Sigmoid colon (tissue), 7 donors: ENCODE measurements at places on chromosomes 5 and 9. TPM values are rescaled to one million over a fixed set of nuclear protein-coding genes. Genes with fewer than 3 reads are reported as not detected.

Gene C5orf63
- 3.9 TPM for total RNA-seq

GRCh38 chr9:109379513-109379912 is 58.7 kb upstream of the EPB41L4B start:
- no peak overlapping the region for H3K27ac ChIP-seq
- H3K4me1 ChIP-seq: no peaks in the 10 kb centered on the region

DNA sequence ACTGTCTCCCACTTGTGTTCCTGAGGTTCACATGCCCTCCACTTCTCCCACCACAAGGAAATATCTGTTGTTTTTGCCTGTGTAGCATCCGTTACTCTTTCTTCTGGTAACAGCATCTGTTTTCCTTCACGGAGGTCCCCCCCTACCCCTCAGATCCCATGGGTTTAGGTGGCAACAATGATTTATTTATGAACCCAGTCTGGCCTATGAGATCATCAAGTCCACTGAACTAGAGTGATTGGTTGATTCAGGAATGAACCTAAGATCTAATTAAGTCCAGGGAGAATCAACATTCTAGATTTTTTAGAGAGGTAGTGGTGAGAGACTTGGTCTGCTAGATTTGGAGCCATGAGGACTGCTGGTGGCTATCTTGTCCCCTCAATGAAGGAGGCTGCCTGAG is 166.8 kb downstream of the NR3C1 start:
- H3K27ac ChIP-seq: no peak overlapping the region
- DNase-seq: no peak
- H3K4me1 ChIP-seq: no peaks in the 10 kb centered on the region
- H3K4me3 ChIP-seq: no peak overlapping the region
- H3K36me3 ChIP-seq: no peaks in the 10 kb centered on the region

- H3K36me3 ChIP-seq: no peaks in the 10 kb centered on the region
- no peaks in the 10 kb centered on the region for H3K4me1 ChIP-seq
- no peak overlapping the region for H3K27ac ChIP-seq
- no peaks in the 10 kb centered on the region for H3K27me3 ChIP-seq
Measured at GRCh38 chr5:176564002-176564401, 14.9 kb downstream of the CDHR2 start.

Gene PCDHGB5
- total RNA-seq: 16.6 TPM

Gene EIF4E1B
- not detected for total RNA-seq

DNA sequence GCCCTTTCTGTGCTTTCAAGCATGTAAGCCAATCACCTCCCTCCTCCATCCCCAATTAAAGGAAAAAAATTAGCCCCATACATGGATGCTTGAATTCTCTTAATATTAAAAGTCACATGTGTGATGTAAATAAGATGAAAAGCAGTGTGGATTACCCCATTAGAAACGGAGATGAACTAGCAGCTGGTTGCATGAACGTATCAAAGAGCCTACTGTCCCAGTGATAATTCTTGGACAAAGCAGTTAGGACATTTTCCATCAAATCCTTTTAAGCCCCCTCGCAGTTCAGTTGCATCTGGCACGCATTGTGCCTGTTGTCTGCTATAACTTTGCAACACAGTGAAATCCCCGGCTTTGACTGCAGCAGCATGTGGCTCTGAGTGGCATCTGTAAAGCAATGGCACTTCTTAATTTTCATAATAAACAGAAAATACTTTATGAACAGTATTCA is 285.6 kb downstream of the FBXL7 start:
- no peaks in the 10 kb centered on the region for H3K27me3 ChIP-seq
- no peak overlapping the region for H3K27ac ChIP-seq
- peaks cover 7% of the 10 kb centered on the region for H3K4me1 ChIP-seq
- H3K36me3 ChIP-seq: no peaks in the 10 kb centered on the region
- DNase-seq: no peak
